CD4-positive, alpha-beta memory T cell (primary cell): ENCODE measurements at places on chromosomes 7 and 10.

GRCh38 chr10:91590142-91590903 lies 42.5 kb downstream of the PPP1R3C start:
- DNase-seq = no peak

DNA sequence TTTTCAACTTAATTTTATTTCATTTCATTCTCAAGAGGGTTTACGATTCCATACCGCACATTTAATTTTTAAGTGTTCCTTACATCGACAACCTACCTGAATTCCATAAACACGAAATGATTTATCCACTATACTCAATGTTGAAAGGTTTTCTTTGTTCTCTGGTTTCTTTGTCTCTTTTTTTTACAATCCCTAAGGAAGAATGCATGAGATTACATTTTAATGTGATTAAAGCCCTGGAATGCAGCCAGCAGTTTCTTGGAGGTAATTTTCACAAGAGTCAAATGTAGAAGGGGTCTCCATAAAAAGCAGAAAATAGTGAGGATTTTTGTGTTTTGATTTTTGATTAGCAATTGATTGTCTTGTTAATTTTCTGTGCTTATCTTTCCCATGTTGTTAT lies 59.2 kb upstream of the ADCY1 start:
- DNase-seq = no peak

DNA sequence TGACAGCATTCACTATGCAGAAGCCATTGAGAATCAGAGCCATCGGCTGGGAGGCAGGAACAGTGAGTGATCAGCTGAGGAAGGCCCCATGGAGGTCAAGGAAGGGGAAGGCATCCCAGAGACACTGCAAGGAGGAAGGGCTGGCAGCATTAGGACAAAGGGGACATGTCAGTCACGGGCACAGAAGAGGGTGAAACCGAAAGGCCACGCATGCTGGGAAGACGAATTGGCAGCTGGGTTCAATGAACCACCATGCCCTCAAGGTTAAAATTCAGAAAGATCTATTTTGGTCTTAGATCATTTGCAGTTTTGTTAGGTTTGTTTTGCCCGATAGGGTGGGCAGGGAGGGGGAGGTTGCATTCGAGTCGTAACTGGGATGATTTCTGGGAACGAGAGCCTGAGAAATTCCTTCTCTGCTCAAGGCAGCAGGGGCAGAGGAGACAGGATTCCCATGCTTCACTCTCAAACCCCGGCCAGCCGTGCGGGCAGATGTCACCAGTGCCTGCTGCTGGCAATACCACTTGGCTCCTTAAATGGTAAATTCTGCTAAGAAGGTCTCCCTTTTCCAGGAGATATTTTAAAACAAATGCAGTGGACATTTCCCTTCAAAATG lies 57.7 kb downstream of the ASB13 start:
- DNase-seq = no peak

DNA sequence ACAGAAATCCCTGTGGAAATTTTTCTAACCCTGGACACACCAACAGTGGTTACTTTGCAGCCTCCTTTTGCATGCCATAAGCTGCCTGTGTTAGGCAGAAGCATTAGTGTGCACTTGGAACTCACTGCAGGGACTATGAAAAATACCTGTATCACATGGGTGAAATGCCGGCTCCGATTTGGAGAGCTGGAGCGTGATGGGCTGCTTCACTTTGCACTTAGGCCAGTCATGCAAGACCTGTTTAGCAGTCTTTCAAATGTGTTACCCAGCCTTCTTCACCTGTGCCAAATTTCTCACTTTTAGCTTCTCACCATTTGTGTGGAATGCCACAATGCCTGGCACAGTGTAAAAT lies 11.3 kb downstream of the NCOA4 start:
- DNase-seq = no peak

GRCh38 chr10:13978533-13979115 lies 352.1 kb downstream of the FRMD4A start:
- DNase-seq = no peak

- no peak for DNase-seq
Observed at GRCh38 chr7:142871260-142872105, 14.1 kb downstream of the TRPV6 start.

DNA sequence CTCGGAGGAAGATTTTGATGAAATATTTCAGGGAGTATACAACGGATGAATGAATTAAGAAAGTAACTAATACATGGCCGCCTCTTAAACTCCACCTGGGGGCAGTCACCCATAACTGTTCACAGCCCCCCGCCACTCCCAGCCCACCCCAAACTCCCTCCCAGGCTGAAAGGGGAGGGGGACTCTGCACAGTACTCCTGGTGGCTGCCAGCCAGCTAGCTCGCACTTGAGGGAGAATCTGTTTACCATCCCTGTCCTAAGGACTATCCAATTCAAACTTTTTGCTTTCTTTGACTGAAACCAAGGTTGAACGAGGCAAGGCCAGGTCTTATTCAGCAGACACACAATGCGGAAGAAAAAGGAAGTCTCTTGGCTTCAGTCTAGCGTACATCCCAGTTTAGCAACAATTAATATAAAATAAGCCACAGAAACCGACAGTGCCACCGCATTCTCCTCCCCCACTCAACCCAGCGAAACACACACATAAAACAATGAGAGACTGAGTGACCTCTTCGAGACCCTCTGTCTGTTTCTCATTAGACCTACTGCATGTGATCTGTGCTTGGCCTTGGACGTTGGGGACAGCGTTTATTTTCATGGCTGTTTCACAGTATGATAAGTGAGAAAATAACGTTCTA lies 219.5 kb downstream of the GLI3 start:
- no peak for DNase-seq

DNA sequence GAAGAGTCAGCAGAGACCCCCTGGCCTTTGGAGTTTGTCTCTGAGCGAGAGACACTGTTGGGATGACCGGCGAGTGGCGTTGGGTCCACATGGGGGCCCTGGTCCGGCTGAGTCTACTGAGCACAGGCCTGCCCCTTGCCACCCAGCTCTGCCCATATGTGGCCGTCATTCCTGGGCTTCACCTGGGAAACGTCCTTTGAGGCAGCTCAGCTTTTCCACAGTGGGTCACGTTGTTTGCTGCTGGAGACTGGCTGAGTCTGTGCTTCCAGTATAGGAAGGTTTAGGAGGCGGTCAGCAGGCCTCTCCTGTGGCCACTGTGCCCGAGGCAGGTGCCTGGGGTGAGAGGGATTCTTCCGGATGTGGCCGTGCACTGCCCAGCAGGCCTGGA lies 17.1 kb downstream of the ADAM8 start:
- DNase-seq = no peak

GRCh38 chr7:64888901-64889685 lies 14.0 kb upstream of the ZNF273 start:
- DNase-seq = no peak

DNA sequence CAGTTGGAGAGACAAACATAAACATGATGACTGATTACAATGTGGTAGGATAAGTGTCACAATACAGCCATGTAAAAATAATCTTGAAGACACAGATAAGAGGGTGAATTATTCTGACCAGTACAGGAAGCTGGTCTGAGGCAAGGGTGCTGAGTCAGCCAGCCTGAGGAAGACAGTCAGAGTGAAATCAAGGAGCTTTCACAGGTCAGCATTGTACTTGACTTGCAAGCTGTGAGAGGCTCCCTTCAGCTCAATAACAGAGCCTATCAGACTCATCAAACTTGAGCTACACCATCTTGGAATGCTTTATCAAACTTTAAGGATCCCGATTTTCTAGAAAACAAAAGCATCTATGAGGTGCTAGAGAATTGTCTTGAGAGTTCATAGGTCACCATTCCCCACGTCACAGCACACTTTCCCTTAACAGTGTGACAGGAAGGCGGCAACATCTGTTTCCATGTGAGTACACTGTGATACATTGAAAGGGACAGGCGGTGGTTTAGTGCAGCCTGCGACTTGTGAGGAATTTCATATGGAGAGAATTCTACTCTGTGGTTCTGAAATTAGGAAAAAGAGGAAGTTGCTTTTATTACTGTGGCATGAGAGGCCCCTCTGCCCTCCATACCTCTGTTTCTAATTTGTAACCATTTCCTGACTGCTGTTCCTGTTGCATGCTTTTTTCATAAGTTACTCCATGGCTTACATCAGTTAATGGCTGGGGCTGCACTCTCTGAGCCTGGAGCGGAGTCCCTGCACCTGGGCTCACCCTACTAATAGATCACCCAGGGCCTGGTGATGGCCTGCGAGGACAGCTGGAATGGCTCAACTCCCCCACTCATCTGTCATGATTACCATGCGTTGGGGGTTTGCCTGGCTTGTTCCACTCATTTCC lies 417.1 kb downstream of the SUGCT start:
- DNase-seq = no peak

GRCh38 chr10:87776328-87776727 lies 41.7 kb downstream of the ATAD1 start:
- DNase-seq = no peak

DNA sequence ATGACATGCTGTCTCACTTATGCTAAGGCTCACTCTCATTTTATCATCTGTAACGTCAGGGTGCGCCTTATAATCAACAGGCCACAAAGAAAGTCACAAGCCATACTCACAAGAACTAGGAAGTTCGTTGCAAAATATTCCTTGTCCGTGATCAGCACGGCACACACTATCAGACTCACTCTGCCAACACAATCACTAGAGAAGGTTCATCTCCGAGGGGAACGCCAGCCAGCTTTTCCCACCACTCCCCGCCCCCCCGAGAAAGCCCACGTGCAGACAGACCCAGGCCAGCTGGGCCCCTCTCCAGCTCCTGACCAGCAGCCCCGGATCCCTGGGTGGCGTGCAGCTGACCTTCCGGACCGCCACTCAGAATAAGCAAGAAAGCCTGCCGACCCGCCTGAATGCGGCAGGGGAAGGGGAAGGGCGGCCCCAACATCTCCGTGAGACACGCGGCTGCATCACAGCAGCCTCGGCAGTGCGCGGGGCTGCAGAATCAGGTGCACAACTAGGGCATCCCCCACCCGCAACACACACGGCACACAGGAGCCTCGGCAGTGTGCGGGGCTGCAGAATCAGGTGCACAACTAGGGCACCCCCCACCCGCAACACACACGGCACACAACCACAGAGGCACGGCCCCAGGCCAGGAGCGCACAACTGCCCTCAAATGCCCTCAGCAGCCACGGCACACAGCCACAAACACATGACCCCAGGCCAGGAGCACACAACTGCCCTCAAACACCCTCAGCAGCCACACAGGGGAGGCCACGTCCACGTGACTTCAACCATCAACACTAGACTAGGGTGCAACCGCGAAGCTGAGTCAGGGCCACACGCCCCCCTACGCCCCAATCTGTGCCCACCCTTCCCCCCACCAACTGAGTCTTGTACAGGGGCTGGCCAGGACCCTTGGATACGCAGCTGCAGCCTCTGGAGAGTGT lies 2.5 kb upstream of the GPR146 start:
- DNase-seq = no peak

DNA sequence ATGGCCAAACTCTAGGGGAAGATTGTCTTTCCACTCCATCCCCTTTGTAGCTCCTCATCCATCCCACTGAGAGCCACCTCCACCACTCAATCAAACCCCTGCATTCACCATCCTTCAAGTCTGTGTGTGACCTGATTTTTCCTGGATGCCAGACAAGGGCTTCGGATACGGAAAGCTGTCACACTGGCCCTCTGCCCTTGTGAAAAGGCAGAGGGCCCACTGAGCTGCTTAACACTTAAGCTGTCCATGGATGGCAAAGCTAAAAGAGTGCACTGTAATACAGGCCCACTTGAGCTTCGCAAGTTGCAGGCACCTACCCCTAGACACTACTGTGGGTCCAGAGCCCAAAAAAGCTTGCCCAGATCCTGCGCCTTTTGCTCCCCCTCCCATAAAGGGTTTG lies 237.2 kb downstream of the MAGI2 start:
- DNase-seq = no peak

GRCh38 chr7:111919631-111920179 lies 286.5 kb downstream of the DOCK4 start:
- DNase-seq = no peak

DNA sequence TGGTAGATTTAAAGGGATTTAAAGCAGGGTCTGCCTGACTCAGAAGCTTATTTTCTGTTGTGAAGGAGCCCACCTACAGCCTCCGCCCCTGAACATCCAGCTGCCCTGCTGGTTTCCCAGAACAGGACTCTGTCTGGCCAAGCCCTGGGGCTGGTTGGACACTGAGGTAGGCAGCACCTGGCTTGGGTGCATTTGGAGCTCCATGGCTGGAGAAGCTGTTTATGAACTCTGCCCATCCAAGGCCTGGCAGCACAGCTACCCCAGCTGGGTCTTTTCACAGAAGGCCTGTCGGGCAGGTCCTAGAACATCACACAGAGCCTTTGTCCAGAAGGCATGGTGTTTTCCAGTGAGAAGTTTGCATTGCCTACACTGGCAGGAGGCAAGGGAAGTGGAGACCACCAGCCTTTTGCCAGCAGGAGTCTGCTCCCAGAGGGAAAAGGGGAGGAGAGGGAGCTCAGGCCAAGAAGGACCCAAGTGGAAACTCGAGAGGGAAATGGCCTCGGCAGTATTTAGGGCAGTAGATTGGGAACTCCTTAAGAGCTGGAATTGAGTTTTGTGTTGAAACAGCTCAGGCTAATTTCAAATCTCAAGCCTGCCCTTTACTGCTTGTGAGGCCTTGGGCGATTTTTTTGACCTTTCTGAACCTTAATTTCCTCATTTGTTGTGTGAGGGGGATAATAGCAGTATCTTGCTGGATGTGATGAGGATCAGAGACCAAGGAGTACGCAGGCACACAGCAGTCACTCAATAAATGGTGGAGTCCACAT lies 12.3 kb upstream of the PDCD4 start:
- no peak for DNase-seq

DNA sequence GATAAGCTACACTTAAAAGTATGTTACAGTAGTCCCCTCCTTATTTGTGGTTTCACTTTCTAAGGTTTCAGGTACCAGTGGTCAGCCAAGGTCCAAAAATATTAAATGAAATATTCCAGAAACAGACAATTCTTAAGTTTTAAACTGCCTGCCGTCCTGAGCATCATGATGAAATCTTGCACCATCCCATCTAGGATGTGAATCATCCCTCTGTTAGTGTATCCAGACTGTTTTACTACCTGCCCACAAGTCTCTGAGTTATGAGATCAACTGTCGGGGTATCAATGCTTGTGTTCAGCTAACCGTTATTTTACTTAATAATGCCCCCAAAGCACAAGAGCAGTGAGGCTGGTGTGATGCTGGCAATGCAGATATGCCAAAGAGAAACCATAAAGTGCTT lies 11.4 kb downstream of the KDM7A start:
- no peak for DNase-seq

DNA sequence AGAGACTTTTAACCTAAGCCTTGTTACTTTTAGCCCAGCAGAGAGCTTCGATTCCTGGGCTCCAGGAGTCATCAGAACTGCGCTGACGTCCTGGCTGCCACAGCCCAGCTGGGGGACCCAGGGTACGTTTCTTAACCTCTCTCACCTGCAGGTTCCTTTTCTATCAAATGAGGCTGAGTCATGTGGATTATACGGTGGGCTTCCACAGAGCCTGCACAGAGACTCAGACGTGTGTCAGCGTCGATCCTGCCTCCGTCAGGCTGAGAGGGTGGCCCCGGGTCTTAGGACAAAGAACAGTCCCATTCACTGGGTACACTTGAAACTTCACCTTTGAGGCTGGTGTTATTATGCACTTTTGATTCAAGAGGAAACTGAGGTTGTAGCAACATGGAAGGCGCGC lies 100.7 kb upstream of the FGFR2 start:
- no peak for DNase-seq

DNA sequence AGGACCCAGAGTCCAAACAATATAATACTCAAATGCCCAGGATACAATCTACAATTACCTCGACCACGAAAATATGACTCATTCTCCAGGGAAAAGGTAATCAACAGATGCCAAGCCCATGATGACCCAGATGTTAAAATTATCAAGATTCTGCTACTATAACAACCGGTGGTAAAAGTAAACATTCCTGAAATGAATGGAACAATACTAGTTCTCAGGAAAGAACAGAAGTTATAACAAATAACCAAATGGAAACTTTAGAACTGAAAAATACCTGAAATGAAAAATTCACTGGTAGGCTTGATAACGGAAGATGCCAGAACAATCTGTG lies 34.1 kb upstream of the GUSB start:
- DNase-seq = no peak
